GM23248 (cell line): ENCODE measurements at places on chromosomes 3 and 15.

DNA sequence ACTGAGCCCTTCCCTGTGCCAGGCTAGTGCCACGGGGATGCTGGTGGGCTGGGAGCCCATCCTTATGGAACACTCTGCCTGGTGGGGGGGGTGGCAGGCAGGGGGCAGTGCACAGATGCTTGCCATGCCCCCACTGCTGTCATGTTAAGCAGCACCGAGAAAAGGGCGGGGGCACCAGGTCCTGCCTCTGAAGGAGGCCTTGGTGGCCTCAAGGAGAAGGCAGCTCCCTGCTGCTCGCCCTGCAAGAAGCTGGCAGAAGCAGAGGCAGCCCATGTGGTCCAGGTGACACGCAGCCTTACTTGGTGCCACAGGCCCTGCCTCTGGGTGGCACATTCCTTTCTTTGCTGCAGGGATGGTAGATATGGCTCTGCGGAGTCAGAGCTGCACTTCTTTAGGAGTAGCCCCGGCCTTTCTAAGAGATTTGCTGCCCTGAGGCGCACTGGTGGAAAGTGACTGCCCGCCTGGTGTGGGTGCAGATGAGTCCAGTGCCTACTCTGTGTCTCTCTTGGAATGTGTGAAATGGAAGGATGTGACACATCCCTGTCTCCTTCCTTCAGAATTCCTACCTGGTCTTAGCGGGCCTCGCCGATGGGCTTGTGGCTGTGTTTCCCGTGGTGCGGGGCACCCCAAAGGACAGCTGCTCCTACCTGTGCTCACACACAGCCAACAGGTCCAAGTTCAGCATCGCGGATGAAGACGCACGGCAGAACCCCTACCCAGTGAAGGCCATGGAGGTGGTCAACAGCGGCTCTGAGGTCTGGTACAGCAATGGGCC lies 145.8 kb downstream of the LRRK1 start:
- no peaks in the 10 kb centered on the region for H3K27me3 ChIP-seq

DNA sequence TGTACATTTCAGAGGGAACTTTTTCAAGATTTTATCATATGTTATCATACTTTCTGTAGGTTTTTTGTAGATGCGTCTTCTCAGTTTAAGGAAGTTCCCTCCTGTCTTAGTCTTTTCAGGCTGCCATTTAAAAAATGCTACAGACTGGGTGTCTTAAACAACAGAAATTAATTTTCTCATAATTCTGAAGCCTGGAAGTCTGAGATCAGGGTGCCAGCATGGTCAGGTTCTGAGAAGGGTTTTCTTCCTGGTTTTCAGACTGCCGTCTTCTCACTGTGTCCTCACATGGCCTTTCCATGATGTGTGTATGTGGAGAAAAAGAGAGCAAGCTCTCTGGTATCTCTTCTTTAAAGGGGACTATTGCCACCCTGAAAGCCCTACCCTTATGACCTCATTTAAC lies 189.9 kb upstream of the SOX2 start:
- no peaks in the 10 kb centered on the region for H3K4me1 ChIP-seq
- H3K4me3 ChIP-seq, result no peak overlapping the region
- H3K27me3 ChIP-seq, result no peaks in the 10 kb centered on the region
- no peaks in the 10 kb centered on the region for H3K36me3 ChIP-seq
- no peak for DNase-seq

- H3K36me3 ChIP-seq, result no peaks in the 10 kb centered on the region
- H3K4me3 ChIP-seq, result peak overlapping the region; percentile 95
- H3K27me3 ChIP-seq, result no peaks in the 10 kb centered on the region
- H3K27ac ChIP-seq, result peak overlapping the region; percentile 86
Measured at GRCh38 chr3:185820973-185821758, 3.7 kb downstream of the IGF2BP2 start.

GRCh38 chr3:197520311-197521276 lies 35.2 kb downstream of the BDH1 start:
- no peak overlapping the region for H3K4me3 ChIP-seq
- no peaks in the 10 kb centered on the region for H3K36me3 ChIP-seq
- H3K4me1 ChIP-seq, result peaks cover 15% of the 10 kb centered on the region
- H3K27me3 ChIP-seq, result no peaks in the 10 kb centered on the region; the same call in 1 of the 2 replicates
- H3K27ac ChIP-seq, result no peak overlapping the region

DNA sequence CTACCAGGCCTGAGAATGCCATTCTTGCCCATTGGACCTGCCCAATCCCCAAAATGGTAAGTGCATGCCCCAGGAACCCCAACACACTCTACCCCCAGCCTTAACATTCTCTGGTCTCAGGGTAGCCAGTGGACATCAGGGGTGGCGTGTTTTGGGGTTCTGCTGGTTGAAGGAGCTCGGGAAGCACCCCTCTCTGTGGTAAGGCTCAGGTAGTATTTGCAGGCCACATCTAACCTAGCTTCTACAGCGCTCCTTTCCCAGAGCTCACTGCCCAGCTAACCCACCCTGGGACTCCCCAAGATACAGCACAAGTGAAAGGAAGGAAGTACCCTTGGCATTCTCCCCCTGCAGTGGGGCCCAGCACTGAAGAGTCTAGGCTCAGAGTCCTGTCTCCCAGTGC lies 19.8 kb downstream of the NMNAT3 start:
- no peaks in the 10 kb centered on the region for H3K36me3 ChIP-seq
- H3K27me3 ChIP-seq, result no peaks in the 10 kb centered on the region
- H3K27ac ChIP-seq, result no peak overlapping the region
- no peak for DNase-seq
- no peak overlapping the region for H3K4me3 ChIP-seq

GRCh38 chr3:146585156-146585555 lies 20.0 kb downstream of the PLSCR5 start:
- H3K27ac ChIP-seq, result no peak overlapping the region
- no peaks in the 10 kb centered on the region for H3K27me3 ChIP-seq
- DNase-seq, result no peak

DNA sequence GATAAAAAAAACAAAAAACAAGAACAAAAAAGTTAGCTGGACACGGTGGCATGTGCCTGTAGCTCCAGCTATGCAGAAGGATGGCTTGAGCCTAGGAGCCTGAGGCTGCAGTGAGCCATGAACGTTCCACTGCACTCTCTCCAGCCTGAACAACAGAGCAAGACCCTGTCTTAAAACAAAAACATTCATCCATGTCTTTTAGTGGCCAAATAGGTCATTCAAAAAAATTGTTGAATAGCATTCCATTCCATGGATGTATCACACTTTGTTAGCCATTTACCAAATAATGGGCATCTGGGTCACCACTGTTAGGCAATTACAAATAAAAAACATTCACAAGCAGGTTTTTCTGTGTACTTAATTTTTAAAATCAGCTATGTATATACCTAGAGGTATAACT lies 139.7 kb downstream of the STAG1 start:
- peaks cover 14% of the 10 kb centered on the region for H3K4me1 ChIP-seq
- H3K36me3 ChIP-seq, result no peaks in the 10 kb centered on the region

DNA sequence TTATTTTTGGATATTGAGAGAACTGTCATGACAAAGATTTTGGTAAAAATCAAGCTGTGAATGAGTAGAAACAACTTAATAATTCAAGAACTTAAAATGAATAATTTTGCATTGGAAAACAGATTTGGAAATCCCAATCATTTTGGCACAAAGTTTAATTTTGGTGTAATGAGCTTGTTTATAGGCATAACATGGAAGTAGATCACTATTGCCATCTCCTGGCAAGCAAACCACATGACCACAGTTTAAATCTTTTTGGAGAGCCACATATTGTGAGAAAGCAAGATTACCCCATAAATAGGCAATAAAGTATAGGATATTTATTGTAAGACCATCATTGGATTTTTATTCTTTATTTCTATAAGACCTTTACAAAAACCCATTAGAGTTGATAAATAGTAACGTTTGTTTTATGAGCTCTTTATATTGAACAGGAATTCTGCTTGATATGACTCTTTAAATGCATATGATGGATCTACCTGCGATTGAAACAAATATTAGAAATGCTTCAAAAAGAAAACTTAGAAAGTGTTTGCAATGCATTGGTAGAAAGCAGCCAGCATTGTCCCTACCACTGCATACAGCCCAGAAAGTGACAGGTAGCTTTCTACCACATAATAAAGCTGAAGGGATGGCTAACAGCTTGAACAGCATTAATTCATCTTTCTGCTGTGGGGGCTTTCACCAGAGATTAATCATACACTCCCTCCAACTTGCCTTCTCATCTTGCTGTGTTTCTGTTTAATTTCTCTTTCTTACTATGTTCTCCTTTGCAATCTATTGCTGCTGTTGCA lies 766.8 kb downstream of the TBL1XR1 start:
- peak; percentile 70 for DNase-seq
- H3K4me3 ChIP-seq, result no peak overlapping the region
- H3K27me3 ChIP-seq, result no peaks in the 10 kb centered on the region

- no peaks in the 10 kb centered on the region for H3K27me3 ChIP-seq
- peak; percentile 56 for DNase-seq
- peaks cover 19% of the 10 kb centered on the region for H3K4me1 ChIP-seq
- no peaks in the 10 kb centered on the region for H3K36me3 ChIP-seq
- H3K4me3 ChIP-seq, result no peak overlapping the region
- peak overlapping the region; percentile 15 for H3K27ac ChIP-seq
Measured at GRCh38 chr3:133540896-133541674, 32.4 kb upstream of the CDV3 start.

- H3K27ac ChIP-seq, result no peak overlapping the region
- DNase-seq, result no peak
- no peaks in the 10 kb centered on the region for H3K36me3 ChIP-seq
- H3K27me3 ChIP-seq, result no peaks in the 10 kb centered on the region
- H3K4me3 ChIP-seq, result no peak overlapping the region
Measured at GRCh38 chr3:8985411-8985831, 22.1 kb upstream of the RAD18 start.

GRCh38 chr3:107346564-107346963 lies 30.7 kb upstream of the CCDC54 start:
- no peaks in the 10 kb centered on the region for H3K4me1 ChIP-seq
- no peak overlapping the region for H3K4me3 ChIP-seq
- H3K27ac ChIP-seq, result no peak overlapping the region
- H3K27me3 ChIP-seq, result no peaks in the 10 kb centered on the region
- DNase-seq, result no peak

DNA sequence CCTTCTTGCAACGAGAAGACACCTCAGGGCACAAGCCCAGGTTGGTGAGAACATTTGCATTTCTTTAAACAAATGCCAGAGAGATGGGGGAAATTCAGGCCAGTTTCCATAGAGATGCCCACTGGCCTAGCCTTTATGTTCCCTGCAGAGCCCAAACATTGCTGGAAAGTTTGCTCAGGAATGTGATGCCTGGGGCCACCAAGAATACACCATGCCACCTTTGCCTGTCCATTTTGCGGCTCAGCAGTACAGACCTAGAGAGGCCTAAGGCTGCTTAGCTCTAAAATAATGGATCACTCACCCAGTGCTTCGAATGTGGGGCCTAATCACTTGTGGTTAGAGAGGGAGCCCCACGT lies 210.0 kb downstream of the RPLP1 start:
- H3K27me3 ChIP-seq, result peaks cover 18% of the 10 kb centered on the region
- no peak for DNase-seq
- H3K27ac ChIP-seq, result no peak overlapping the region
- no peaks in the 10 kb centered on the region for H3K36me3 ChIP-seq
- no peak overlapping the region for H3K4me3 ChIP-seq

- DNase-seq, result no peak
- H3K36me3 ChIP-seq, result no peaks in the 10 kb centered on the region
- no peak overlapping the region for H3K4me3 ChIP-seq
- no peaks in the 10 kb centered on the region for H3K27me3 ChIP-seq
Measured at GRCh38 chr3:9276761-9277370, 27.4 kb upstream of the SRGAP3 start.

GRCh38 chr3:141707741-141708203 lies 30.3 kb upstream of the RNF7 start:
- no peaks in the 10 kb centered on the region for H3K27me3 ChIP-seq
- peak overlapping the region; percentile 26; the same call in 1 of the 2 replicates for H3K27ac ChIP-seq
- H3K4me1 ChIP-seq, result peaks cover 27% of the 10 kb centered on the region
- no peaks in the 10 kb centered on the region for H3K36me3 ChIP-seq
- no peak overlapping the region for H3K4me3 ChIP-seq

DNA sequence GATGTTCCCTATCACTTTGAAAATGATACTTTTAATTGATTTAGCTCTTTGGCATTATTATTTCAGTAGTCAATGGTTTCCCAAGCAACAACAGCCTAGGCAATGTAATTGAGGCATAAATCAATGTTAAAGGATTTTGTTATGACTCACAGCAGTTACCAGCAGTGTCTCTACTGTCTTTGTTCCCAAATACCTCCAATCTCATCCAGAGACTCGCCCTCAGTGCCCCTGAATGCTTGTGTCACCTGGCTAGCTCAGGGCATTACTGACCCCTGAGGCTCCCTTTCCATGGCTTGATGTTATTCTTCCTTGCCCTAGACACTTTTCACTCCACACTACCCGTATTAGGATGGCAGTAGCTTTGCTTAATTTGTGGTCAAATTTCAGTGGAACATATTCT lies 227.2 kb downstream of the SQOR start:
- H3K27ac ChIP-seq, result no peak overlapping the region
- no peak overlapping the region for H3K4me3 ChIP-seq
- no peaks in the 10 kb centered on the region for H3K4me1 ChIP-seq
- DNase-seq, result no peak

DNA sequence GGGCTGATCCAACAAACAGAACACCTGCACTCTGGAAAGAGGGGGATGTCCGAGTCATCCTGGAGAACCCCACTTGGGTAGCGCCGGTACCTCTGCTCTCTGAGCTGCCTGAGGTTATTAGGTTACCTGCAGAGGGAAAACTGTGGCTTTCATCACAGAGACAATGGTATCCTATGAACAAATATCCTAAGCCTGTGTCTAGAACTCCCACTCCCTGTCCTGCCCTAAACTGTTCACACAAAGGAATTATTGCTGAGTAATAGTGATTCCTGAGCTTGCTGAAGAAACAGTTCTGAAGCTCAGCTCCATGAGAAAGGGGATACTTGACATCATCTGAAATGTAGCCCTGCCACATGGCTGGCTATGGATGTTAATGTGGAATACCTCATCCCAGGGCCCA lies 31.9 kb upstream of the WNT5A start:
- no peak overlapping the region for H3K4me3 ChIP-seq
- peaks cover 10% of the 10 kb centered on the region for H3K27me3 ChIP-seq
- H3K27ac ChIP-seq, result no peak overlapping the region
- DNase-seq, result peak; percentile 79
- peaks cover 28% of the 10 kb centered on the region for H3K4me1 ChIP-seq
- no peaks in the 10 kb centered on the region for H3K36me3 ChIP-seq

- peaks cover 24% of the 10 kb centered on the region for H3K4me1 ChIP-seq
- 0 out of 2 replicates have a peak overlapping the region, but pooled peaks have one; percentile 19 for H3K27ac ChIP-seq
- H3K4me3 ChIP-seq, result no peak overlapping the region
- no peaks in the 10 kb centered on the region for H3K36me3 ChIP-seq
Measured at GRCh38 chr3:178203165-178203564, 333.1 kb upstream of the KCNMB2 start.

DNA sequence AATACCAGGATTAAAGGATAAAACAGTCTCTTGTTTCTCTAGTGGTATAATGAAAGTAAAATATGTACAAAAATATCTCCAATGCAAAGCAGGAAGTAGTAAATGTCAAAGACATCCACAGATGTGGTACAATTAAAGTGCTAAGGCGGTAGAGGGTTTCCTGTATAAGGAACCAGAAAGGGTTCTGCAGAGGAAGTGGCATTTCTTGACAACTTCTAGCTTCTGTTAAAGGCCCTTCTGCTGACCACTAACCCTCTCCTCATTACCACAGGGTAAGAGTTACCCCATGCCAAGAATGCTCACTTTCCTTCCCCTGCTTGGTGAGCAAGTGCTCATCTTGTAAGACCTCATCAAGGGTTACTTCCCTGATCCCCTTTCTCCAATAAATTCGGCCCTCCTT lies 883.6 kb upstream of the NR2F2 start:
- no peaks in the 10 kb centered on the region for H3K36me3 ChIP-seq
- H3K27ac ChIP-seq, result no peak overlapping the region
- H3K4me1 ChIP-seq, result peaks cover 18% of the 10 kb centered on the region
- no peaks in the 10 kb centered on the region for H3K27me3 ChIP-seq
- no peak for DNase-seq
- H3K4me3 ChIP-seq, result no peak overlapping the region
